ENCODE measurements at places on chromosomes 5 and 9. TPM values are rescaled to one million over a fixed set of nuclear protein-coding genes. Genes with fewer than 3 reads are reported as not detected.
A peak's percentile ranks its signal among the peaks of the same experiment; 100 is the strongest.

DNA sequence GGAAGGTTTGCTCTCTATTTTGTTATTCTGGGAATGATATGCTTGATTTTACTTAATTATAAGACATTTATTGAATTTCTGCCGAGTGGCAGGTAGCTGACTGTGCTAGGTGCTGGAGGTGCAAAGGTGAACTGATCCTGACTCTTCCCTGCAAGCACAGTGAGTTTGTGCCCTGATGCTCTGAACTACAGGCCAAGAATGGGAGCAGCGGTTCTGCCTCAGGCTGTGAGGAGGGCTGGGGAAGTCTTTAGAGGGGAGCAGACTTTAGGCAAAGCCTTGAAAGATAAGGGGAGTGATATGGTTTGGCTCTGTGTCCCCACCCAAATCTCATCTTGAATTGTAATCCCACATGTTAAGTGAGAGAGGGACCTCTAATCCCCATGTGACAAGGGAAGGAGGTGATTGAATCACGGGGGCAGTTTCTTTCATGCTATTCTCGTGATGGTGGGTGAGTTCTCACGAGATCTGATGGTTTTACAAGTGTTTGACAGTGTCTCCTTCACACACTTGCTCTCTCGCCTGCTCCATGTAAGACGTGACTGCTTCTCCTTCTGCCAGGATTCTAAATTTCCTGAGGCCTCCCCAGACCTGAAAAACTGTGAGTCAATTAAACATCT is 73.1 kb downstream of the NDFIP1 start:
- DNase-seq, result no peak

DNA sequence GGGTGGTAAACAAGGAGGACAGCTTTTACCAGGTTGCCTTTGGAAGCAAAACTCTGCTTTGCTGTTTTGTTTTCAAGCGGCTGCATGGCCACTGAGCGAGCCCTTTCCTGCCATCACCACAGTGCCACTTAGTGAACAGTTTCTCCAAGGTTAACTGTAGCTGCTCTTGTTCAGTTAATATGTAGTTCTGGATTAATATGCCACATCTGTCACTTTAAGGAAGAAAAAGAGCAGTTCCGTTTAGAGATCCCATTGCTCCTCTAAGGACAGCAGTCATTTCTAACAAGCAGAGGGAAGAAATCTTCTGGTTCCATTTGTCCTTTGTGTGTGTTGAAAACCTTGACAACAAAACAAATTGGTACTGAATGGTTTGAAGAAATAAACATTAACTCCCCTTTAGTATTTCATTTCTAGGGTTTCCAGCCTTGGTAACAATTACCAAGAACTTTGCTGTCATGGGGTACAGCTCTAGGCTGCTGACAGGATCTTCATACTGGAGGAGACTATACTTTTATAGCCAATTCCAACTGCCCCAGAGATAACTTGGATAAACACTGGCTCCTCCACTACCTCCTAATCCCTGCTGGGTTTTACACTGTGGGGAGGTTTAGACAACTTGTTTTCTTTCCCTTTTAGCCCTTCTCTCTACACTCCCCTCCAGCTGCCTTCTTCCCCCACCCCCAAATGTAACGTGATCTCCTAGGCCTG is 10.3 kb upstream of the ABL1 start:
- DNase-seq, result peak; percentile 91

GRCh38 chr9:85416715-85417114 is 325.0 kb downstream of the AGTPBP1 start:
- no peak for DNase-seq

- DNase-seq, result peak; percentile 19
Observed at GRCh38 chr5:116695681-116696080, 121.1 kb upstream of the SEMA6A start.

DNA sequence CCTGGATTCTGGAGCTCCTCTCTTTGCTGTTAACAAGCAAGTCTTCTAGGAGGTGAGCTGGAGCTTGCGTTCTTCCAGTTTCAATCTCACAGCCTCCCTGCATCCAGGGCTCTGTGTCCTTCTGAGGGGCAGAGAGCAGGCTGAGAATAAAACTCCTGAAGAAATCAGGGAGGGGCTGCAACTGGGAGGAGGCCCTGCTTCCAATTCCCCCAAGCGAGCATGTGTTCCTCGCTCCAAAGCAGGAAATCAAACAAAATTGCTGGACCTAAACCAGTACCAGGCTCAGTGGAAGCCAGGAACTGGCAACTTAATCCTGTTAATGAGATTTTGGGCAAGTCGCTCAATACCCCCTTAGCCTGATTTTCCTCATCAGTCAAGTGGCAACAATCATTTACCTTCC is 181.8 kb downstream of the ASTN2 start:
- no peak for DNase-seq

DNA sequence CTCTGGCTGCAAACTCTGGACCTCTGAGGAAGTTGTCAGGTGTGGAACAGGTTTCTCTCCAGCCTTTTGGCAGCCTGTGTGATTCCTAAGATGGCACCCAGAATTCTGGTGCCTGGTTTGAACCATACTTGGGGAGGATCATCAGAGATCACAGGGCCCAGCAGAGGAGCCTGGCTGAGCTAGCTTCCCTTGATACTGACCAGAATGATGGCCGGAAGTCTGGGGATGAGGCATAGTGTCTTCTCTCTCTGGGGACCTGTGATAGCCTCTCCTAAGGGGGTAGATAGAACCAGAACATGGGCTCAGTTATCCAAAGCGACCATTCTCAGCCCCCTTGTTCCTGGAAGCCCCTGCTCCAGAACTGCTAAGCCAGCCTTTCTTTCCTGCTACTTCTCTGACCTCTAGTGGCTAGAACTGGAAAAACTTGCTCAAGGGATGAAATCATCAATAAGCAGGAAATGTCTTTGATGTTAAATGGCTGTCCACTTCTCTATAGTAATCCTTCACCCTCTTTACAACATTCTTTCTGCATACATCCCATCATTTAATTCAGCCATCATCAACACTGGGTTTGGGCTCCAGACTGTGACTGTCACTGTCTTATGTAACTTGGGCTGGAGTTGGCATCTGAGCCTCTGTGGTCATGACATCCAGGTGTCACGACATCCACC is 55.1 kb downstream of the C9orf152 start:
- DNase-seq, result peak; percentile 61

- peak; percentile 27 for DNase-seq
Observed at GRCh38 chr5:66174338-66174737, 30.2 kb downstream of the SREK1 start.

GRCh38 chr5:73380041-73380440 is 68.5 kb downstream of the FOXD1 start:
- DNase-seq, result no peak

- DNase-seq, result peak; percentile 77
Observed at GRCh38 chr5:149002053-149002452, 60.8 kb downstream of the SH3TC2 start.

Gene YIPF5
- 68.3 TPM for polyA plus RNA-seq

Gene SPATA9
- polyA plus RNA-seq, result 1.0 TPM

Gene ZNF366
- 4.5 TPM for polyA plus RNA-seq
